ENCODE measurements at places on chromosomes 1 and 21.
A peak's percentile ranks its signal among the peaks of the same experiment; 100 is the strongest.

GRCh38 chr1:115283681-115284146 is 54.3 kb downstream of the NGF start:
- DNase-seq = no peak

GRCh38 chr1:86718786-86719185 is 14.4 kb downstream of the SH3GLB1 start:
- DNase-seq = no peak

DNA sequence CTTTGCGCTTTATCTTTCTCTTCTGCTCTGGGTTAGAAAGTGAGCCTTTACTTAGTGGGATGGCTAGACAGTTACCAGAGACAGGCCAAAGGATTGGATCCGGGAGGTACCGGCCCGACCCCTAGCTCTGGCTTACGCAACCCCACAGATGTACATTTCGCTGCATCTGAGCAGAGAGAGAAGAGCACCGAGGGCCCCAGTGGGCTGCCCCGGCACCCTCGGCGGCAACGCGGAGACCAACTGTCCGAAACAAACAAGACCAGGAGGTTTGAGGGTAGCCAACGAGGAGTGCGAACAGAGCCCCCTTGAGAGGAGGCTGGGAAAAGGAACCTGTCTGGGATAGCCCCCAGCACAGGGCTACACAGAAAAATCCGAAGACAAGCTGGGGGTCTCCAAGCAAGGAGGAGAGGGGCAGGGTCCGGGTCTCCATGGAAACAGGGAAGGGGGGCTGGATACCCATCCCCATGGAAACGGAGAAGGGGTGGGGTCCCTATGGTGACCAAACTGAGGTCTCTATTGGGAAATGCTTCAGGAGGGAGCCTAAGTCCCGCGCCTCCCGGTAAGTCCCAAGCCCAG is 373 bp downstream of the MTF1 start:
- DNase-seq = no peak

GRCh38 chr1:78176448-78176847 is 130.7 kb downstream of the GIPC2 start:
- DNase-seq = no peak

DNA sequence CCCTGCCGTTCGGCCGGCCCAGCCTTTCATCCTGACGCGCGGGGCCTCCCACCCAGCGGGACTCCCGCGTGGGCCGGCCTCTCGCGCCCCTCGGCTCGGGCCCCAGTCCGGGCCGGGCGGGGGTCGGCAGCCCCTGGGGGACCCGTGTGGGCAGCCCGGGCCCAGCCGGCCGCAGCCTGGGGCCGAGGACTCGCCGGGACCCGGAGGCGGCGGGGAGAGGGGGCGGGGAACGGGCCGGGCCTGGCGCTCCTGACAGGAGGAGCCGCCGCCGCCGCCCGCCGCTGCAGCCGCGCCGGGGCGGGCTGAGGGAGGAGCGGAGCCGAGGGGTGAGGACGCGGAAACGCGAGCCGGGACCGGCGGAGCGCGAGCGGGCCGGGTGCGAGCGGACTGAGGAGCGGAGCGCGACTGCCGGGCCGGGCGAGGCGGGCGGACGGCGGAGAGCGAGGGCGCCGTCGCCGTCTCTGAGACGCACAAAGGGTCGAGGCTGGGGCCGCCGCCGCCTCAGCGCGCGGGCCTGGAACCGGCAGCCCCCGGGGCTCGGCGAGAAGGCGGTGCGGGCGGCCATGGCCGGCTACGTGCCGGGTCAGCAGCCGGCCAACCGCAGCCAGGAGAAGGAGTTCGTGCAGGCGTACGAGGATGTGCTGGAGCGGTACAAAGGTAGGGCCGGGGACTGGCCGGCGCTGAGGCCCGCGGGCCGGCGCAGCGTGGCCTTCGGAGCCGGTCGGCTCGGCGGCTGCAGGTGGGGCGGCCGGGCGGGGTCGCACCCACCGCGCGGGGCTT is 79.1 kb downstream of the NDUFS5 start:
- DNase-seq = no peak

- DNase-seq = no peak
Observed at GRCh38 chr1:164622068-164622845, 63.3 kb downstream of the PBX1 start.

DNA sequence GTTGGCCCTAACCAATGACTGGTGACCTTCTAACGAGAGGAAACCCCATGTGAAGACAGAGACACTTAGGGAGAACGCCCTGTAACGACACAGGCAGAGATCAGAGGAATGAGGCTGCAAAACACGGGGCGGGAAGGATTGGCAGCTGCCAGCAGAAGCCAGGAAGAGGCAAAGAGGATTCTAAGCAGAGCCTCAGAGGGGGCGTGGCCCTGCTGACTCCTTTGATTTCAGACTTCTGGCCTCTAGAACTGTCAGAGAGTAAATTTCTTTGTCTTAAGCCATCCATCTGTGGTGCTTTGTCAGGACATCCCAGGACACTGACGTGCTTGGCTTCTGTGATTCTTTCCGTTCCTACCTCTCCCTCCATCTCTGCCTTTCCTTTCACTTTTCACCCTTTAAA is 79.3 kb downstream of the SH3BGR start:
- peak; percentile 23 for DNase-seq

- no peak for DNase-seq
Observed at GRCh38 chr1:3126756-3127678, 58.0 kb downstream of the PRDM16 start.

- no peak for DNase-seq
Observed at GRCh38 chr21:26954662-26955121, 12.2 kb downstream of the ADAMTS5 start.

DNA sequence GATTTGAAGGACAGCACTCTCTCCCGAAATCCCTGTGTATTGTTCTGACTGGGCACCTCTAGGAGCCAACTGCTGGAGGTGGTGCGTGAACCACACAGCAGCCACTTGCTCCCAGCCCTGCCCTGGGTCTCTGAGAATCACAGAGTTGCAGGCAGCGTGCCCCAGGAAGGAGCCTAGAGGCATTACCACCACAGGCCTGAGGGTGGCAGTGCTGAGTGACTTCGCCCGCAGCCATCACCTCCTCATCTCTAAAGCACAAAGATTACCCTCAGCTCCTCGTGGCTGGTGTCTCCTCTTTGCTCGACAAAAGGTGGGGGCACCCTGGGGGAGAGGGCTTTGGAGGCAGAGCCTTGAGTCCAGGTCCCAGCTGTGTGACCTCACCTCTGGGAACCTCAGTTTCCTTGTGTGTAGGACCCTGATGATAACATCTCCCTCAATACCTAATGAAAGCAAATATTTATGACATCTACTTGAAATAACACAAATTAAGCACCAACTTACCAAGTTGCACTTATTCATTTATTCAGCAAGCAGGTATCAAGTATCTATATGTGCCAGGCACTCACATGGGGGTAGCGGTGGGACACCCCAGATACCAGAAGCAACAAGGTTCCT is 86.3 kb downstream of the VWA5B1 start:
- no peak for DNase-seq

- no peak for DNase-seq
Observed at GRCh38 chr1:165397944-165398343, 41.4 kb upstream of the LMX1A start.

- no peak for DNase-seq
Observed at GRCh38 chr1:152413909-152414308, at the start of gene CRNN. TSS of gene CRNN (minus strand) at chr1:152414263. CDS start at chr1:152412233, 2,030 bp downstream.

DNA sequence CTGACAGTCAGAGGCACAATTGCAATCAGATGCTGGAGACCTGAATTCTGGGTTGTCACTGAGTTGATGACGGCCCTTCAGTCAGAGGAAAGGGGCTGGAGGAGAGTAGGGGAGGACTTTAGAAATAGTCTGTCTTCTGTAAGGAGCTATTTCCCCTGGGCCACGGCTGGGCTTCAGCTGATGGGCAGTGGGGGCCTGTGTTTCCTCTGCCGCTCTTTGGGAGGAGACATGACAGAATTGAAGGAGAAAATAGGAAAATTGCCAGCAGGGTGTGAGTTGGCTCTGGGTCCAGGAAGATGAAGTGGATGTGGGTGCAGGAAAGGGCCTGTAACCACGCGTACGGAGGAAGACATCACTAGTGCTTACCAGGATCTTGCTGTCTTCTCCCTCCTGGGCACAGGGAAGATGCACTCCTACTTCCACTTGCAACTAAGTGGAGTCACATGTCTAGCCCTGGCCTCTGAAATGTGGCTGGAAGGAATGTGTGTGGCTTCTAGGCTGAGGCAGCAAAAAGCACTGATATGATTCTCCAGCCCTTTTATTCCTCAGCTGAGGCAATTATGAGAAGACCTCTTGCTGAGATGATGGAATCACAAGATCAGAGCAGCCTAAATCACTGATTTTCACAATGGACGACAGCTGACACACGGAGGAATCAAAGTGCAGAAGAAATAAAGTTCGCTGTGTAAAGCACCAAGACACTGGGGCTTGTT is 250.0 kb downstream of the GRIK3 start:
- no peak for DNase-seq

DNA sequence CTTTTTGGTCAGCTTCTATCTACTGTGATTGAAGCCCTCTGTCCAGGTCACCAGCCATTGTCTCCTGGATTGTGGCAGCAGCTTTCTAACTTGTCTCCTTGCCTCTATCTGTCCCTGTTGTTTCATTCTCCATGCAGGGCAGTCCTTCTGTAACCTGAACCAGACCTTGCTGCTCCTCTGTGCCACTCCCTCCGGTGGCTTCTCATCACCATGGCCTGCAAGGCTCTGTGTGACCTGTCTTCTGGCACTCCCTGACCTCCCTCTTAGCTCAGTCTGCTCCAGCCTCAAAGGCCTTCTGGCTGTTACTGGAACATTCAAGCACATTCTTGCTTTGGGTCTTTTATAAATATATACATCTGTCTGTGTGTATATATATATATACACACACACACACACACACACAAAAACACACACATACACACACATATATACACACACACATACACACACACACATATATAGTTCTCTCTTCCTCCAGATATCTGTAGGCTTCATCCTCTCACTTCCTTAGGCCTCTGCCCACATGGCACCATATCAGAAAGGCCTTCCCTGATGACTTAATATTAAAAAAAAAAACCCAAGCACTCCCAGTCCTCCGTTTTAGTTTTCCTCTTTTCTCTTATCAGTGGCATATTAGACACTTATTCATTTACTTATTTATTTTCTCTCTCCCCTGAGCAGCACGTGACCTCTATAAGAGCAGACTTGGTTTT is 21.2 kb upstream of the JUN start:
- no peak for DNase-seq

GRCh38 chr1:181314959-181315358 is 168.4 kb upstream of the CACNA1E start:
- DNase-seq = no peak

GRCh38 chr1:237650809-237651208 is 239.9 kb downstream of the ZP4 start:
- no peak for DNase-seq

GRCh38 chr21:21688889-21689288 is 690.7 kb downstream of the NCAM2 start:
- DNase-seq = no peak

DNA sequence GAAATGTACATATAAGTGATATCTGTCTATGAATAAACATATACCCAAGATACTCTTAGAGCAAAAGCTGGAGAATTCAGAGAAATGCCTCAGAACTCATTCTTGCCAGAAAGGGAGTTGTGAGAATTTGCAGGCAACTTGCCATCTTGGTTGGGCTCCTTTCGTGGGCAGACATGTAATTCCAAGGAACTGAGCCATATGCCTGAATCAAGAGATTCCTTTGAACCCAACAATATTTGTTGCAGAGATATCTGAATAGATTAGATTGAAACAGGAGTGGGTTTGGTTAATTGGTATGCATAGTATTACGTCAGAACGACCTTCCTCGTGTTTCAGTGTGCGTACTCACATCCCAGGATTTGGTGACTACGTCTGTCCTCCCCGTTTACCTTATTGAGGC is 67.0 kb downstream of the TGFB2 start:
- no peak for DNase-seq

DNA sequence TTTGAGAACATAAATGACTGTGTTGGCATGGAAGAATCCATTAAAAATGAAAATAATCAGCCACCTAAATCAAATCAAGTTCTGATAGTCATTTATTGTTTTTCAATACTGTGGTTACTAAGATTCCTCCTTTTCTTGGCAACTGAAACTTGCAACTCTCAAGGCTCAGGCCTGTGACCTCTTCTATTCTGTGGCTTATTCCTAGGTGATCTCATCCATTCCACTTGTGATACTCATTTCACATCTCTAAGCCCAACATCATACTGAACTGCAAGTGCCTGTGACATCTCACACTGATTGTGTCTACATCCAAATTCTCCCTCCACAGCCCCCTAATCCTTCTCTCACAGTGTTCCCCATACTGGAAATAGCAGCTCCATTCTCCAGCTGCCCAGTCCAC is 4.8 kb upstream of the ST6GALNAC5 start:
- no peak for DNase-seq

GRCh38 chr1:46804926-46805325 is 6.1 kb downstream of the CYP4B1 start:
- no peak for DNase-seq

DNA sequence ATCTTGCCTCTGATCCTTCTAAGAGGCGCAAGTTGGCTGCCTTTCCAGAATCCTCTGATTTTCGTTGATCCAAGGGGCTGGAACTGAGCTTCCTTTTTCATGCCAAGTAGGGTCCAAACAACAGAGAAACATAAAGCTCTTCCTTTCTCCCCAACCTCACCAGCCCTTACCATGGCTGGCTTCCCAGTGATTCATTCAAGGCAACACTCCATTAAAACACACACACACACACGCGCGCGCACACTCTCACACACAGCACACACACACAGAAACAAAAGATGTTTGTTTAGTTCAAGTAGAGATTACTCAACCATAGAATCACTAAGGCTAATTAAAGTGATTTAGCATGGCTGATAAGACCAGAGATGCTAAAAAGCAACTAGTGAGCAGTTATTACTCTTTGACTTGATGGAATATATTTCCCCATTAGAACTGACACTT is 13.0 kb upstream of the GUCA2A start:
- DNase-seq = no peak

GRCh38 chr1:173946380-173946921 is 29.3 kb upstream of the SERPINC1 start:
- no peak for DNase-seq

- DNase-seq = peak; percentile 93
Observed at GRCh38 chr1:111471012-111471411, 2.8 kb upstream of the C1orf162 start.

GRCh38 chr1:99481391-99481996 is 164.4 kb upstream of the PALMD start:
- peak; percentile 54 for DNase-seq

DNA sequence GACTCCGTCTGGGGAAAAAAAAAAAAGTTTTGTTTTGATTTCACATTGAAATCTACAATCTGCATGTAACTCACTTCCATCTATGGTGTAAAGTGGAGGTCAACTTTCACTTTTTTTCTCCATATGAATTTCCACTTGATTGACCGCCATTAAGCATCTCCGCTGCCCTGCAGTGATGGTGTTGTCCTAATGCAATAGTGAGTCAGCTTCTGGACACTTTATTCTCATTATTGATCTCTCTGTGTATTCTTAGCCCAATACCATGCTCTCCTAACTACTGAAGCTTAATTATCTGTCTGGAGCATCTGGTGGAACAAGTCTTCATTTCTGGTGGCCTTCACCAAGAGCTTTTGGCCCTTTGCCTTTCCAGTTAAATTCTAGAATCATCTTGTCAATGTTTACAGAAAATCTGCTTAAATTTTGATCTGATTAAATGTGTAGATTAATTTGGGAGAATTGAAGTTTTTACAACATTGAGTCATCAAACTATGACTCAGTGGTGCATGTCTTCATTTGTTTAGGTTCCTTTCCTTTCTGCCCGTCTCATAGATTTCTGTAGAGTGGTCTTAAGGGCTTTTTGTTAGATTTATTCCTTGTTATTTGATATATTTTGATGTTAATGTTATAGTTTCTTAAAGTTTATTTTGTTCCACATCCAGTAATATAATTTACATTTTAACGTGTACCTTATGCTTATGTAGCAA is 181.5 kb downstream of the PRDM2 start:
- no peak for DNase-seq

All from Jurkat, Clone E6-1 (cell line).